ENCODE measurements at places on chromosomes 3 and 15.

GRCh38 chr15:77418966-77419835, 703 bp downstream of the PEAK1 start:
- DNase-seq = peak; percentile 72

DNA sequence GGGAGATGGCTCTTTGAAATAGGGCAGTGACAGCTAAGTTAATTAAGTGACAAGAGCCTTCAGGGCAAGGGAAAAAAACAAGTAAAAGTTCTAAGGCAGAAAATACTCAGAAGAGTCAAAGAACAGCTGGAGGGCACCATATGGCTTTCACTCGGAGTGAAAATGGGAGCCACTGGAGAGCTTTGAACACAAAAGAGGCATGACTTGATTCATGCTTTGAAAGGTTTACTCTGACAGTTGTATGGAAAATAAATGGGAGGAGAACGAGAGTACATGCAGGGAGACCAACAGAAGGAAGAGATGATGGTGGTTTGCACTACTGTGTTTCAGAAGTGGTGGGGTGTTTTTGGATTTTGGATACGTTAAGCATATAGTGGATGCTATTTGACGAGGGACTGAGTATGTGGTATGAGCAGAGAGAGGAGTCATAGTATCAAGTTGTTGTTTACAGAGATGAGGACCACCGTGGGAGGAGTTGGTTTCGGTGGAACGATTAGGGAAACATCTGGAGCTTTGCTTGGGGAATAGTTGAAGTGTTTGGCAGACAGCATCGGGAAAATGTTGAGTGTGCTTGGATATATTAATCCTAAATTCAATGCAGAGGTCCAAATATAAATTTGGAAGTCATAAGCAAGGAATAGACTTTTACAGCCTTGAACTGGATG, 411.5 kb downstream of the GABRG3 start:
- DNase-seq = no peak

DNA sequence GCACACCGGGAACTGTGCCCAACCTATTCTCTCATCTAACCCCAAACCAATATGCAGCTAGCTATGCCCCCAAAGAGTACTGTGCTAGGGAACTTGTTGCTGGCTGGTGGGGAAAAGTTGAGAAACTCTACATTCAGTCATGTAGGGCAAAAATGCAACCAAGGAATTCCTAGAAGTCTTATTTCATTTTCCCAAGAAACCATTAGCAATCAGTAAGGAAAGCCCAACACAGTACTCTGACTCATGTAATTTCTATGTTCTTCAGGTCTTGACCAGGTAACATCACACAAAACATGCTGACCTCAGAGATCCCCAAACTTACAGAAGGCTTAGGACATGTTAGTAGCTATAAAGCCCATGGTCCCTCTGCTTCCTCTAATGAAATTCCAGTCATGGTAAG, 52.1 kb downstream of the TASOR start:
- DNase-seq = peak; percentile 29

DNA sequence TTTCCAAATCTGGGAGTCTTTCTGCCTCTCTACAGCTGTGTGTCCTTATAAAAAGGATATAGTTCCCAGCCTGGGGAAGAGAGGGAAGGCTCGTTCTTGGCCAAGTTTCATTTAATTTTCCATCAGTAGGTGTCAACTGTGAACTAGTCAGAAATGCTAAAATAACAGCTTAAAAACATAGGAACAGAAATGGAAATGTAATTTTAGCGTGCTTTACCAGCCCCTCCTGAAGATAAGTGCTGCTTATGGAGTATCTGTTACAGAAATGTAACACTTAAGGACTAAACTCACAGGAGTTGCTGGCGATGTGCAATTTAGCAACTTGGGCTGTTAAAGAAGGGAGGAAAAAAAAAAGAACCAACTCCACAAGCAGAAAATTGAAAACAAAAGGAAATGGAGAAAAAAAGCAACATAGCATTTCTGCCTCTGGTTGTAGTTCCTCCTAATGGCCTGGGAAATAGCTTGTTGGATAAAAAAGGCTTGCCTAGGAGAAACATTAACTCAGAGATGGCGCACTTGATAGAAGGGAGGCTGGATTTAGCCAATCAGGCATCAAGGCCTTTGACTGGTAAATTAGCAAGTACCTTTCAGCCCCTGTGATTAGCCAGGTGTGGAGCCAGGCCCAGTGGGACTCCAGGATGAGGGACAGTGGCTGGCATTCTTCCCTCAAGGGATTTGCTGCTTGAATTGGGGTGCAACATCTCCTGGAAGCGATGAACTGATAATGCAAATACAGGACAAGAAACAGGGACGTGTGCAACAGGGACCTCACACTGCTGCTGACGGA, 84.3 kb downstream of the RPLP1 start:
- no peak for DNase-seq

- no peak for DNase-seq
These were observed 92.7 kb downstream of the VGLL4 start for GRCh38 chr3:11551036-11551435.

- DNase-seq = no peak
These were observed 890 bp downstream of the CHRD start for GRCh38 chr3:184380627-184381260.

DNA sequence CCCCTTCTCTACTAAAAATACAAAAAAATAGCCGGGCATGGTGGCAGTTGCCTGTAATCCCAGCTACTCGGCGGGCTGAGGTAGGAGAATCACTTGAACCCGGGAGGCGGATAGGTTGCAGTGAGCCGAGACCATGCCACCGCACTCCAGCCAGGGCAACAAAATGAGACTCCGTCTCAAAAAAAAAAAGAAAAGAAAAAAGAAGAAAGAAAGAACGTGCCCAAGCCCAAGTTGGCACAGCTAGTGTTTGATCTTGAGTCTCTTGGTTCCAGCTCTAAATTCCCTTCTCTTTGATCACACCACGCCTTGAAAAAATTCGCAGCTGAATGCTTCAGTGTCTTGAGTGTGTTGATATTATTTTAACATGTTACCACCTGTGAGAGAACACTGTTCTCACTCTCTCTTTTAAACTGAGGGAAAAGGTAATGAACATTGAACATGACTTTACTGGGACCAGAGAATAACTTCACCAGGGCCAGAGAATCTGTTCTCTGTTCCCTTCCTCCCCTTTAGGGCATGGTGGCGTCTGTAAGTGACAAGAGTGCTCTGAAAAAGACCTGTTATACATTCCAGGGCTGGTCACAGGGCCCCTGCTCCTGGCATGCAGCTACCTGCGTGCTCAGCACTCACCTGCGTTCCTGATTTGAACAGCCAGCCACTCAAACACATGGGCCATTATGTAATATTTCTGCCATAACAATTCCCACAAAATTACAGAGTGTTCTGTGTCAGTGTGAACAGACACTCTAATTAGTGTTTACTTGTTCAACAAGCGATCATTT, 19.0 kb downstream of the SLCO3A1 start:
- DNase-seq = no peak
